ENCODE measurements at places on chromosomes 7 and 10.

DNA sequence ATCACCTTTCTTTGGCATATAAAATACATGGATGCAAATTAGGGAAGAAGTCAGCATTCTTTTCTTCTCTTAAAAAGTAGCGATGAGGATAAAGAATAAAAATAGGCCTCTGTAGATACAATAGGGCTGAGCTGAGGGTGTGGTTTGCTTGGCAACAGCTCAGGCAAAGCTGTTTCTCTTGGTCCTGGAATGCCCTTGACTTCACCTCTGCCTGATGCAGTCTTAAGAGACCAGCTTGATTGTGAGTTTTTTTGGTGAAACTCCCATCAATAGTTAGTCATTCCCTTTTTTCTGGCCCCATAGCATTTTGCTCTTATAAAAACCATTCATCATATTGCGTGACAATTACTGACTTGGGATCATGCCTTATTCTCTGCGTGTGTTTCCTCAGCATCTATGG is 42.1 kb upstream of the MKLN1 start:
- DNase-seq = no peak

GRCh38 chr10:70492786-70493659 is 14.5 kb downstream of the PALD1 start:
- no peak for DNase-seq

- no peak for DNase-seq
Observed at GRCh38 chr7:43058271-43059066, 54.0 kb upstream of the HECW1 start.

- no peak for DNase-seq
Observed at GRCh38 chr10:34576797-34577196, 238.3 kb downstream of the PARD3 start.

- no peak for DNase-seq
Observed at GRCh38 chr7:29921404-29922010, 68.1 kb downstream of the SCRN1 start.

DNA sequence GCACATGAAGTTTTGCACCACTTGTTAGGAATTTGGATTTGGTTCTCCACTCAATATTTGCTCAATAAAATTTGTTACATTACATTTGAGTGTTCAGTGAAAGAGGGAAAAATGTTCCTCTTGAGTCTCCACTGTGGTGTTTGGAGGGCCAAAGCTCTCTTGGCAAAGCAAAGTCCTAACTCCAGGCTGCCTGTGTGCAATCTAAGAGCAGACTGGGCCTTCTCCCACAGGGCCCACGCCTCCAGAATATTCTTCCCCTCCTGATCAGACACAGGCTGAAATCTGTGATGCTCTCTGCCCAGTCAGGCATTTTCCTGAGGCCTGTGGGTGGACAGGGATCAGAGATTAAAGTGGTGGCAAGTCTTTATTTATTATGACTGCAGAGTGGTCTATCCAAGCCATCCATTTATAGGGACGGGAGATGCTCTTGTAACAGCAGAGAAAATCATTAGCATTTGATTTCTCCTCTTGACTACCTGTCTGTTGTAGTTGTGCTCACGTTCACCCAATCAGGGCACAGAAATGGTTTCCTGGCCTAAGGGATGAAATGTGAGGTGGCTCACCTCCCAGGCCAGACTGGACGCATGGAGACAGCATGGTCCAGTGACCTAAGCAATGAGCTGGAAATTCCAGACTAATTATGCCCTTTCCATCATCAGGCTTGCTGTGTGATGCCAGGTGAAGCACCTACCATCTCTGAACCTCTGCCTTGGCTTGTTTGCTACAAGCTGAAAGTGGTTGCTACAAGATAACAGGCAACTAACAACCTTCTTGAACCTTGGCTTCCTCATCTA is 147.1 kb upstream of the NRBF2 start:
- no peak for DNase-seq

GRCh38 chr7:44193011-44193802 is 4.0 kb upstream of the GCK start:
- no peak for DNase-seq

GRCh38 chr7:16801111-16801542 is 3.7 kb downstream of the AGR2 start:
- no peak for DNase-seq

- DNase-seq = no peak
Observed at GRCh38 chr10:110419265-110419664, 78.4 kb upstream of the DUSP5 start.

DNA sequence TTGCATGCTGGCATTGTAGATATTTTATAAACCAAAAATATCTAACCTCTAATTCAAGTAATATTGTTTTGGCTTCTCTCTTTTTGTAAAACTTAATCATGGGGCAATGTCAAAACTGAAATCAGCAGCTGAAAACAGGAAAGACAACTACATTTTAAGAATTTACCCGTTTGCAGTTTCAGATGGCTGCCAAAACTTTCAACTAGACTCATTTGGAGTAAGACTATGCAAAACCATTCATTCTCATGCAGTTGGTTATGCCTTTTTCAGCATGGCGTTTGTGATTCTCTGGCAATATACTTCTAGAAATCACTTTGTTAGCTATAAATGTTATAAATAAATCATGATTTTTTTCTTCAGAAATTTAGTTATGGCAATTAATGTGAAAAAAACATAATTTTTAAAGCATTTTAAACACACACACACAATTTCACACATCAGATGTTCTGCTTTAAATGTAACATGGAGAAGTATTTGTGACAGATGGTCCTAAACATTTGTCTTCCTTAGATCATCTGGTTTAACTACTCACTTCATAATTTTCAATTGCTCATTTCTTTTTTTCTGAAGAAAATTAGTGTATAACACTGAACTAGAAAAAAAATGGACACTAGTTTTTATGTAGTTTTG is 116.4 kb downstream of the ITGB8 start:
- DNase-seq = no peak

DNA sequence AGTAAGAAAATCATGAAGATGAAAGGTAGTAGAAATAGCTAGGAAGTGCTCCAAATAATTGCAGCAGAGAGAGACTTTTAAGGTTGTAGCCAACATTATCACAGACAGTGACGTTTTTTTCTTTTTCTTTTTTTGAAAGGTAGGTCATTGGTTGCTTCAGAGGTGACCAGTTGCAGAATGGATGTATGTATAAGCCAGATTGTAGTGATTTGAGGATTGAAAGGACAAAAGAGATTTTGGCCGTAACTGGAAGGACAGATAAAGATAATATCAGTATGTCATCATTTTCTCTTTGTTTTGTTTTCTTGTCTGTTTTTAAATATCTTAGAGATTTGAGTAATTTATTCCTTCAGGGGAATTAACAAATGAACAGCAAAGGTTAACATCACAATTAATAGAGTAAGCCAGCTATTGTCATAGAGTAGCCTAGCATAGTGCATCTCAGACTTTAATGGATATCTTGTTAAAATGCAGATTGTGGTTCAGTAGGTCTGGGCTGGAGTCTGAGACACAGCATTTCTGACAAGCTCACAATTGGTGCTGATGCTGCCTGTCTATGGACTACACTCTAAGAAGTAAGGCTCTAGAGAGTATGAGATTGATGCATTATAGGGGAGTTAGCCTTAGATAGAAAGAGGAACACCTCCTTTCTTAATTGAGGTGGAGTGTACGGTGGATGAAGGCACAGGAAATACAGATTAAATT is 28.3 kb downstream of the CDK13 start:
- DNase-seq = no peak

GRCh38 chr10:97165499-97165898 is 20.3 kb downstream of the SLIT1 start:
- DNase-seq = no peak
